ENCODE measurements at places on chromosomes 7 and 10.

DNA sequence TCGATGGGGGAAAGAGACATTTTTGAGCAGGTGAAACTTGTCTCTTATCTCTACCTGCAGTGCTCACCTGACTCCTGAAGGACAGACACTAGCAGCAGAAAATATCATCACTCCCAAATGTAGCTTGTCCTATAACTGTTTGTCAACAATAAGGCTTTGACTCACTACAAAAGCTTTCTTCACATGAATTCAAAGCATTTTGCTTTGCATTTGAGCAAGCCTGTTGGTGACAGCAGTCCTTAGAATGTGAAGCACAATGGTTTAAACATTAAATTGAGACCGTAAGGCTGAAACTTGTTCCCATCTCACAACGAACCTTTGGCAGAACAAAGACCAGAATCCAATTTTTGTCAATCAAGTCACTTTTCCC lies 30.6 kb upstream of the ZNRF2 start:
- DNase-seq: no peak

DNA sequence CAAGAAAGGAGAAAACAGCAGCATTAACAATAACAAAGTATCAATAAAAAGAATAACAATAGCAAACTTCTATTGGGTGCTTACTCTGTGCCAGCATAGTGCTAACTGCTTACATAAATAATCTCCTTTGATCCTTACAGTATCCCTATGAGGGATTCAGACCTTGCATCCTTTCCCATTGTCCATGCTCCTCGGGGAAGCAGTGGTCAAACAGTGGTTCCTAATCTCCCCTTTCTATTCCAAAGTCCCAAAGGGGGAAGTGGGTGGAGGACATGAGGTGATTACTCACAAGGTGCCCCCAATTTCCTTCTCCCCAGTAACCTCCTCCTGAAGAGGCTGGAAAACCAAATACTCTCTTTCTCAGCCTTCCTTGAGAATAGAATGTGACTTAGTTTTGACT lies 22.0 kb upstream of the MSMB start:
- DNase-seq: no peak

DNA sequence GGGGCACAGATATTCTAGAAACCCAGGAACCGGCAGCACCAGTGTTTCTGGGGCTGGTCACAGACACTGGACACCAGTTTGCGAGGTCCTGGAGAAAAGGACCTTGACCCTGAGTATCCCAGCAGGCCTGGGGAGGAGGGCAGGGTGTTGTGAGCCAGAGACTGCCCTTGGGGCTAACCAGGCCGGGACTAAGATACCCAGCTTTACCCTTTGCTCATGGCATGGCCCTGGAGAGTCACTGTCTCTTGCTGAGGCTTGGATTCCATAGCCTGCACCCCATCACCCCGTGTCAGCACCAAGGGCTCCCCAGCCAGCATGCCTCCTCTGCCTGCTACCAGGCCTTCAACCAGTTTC lies 124.4 kb downstream of the COL26A1 start:
- no peak for DNase-seq

GRCh38 chr10:61567729-61568128 lies 95.0 kb upstream of the CABCOCO1 start:
- no peak for DNase-seq

GRCh38 chr10:43194859-43195258 lies 56.6 kb downstream of the CSGALNACT2 start:
- DNase-seq: no peak

DNA sequence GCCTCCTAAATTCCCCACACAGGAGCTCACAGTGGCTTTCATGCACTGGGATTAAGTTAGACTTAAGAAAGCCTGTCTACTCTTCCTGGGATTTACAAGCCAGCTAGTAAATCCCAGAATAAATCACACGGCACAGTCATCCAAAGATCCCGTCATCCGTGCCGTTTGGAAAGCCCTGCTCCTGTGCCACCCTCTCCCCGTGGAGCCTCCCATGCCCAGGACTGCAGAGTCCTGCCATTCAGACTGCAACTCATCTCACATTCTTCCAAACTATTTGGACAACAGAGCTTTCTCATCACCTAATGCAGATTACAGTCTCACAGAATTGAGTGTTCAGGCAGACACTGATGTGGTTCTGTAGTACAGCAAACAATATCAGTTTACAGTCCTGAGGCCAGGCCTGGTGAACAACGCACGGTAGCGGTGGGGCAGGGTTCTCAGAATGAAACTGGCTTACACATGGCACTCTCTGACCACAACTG lies 166.5 kb downstream of the EGFR start:
- no peak for DNase-seq

DNA sequence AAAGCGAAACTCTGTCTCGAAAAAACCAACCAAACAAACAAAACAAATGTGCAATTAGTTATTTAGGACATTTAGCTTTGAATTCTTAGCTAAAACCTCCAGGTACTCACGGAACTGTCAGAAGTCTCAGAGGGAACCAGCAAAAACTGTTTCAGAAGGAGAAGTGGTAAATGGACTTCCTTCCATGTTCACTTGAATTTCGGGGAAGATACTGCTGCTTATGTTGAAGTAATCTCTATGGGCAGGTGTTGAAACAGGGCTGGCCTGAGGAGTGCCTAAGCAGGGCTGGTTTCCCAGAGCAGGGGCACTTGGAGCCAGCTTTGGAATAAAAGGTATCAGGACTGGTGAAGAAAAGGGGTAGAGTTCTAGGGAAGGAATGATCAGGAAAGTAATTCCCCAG lies 2.4 kb upstream of the EXOC6 start:
- no peak for DNase-seq

DNA sequence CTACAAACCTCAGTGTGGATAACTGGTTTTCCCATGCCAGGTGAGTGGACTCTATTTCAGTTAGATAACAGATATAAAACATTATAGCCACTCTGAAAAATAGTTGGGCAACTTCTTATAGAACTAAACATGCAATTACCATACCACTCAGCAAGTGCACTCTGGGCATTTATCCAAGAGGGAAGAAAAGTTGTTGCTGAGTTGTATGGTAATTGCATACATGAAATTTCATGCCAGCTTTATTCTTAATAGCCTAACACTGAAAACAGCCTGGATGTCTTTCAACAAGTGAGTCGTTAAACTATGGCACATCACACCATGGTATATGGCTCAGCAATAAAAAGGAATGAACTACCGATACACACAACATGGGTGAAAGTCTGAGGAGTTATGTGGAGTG lies 10.6 kb upstream of the UPP1 start:
- DNase-seq: no peak

- no peak for DNase-seq
Observed at GRCh38 chr7:13411636-13412035, 577.8 kb downstream of the ETV1 start.

- DNase-seq: peak; percentile 64
Observed at GRCh38 chr10:45418849-45419675, 45.0 kb downstream of the ALOX5 start.

GRCh38 chr10:89301232-89301631 lies 614 bp upstream of the IFIT2 start:
- no peak for DNase-seq

GRCh38 chr7:50369143-50370026 lies 64.9 kb downstream of the IKZF1 start:
- no peak for DNase-seq

DNA sequence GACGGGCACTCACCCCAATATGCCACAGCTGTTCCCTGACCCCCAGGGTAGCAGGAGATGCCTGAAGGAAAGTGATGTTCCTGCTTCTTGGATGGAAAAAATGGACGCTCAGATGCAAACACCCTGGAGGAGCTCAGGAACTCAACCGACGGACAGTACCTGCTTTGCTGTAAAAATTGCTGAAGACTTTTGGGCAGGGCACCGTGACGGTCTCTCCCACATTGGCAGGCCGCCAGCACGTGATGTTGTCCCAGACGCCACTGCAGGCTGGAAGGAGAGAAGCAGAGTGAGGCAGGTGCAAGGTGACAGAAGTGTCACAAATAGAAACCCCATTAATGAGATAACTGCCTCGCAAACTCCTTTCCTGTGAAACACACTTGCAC lies 35.0 kb downstream of the VIPR2 start:
- DNase-seq: no peak

GRCh38 chr10:61487506-61487905 lies 34.3 kb upstream of the TMEM26 start:
- DNase-seq: no peak

GRCh38 chr7:132393789-132394261 lies 182.4 kb downstream of the PLXNA4 start:
- DNase-seq: no peak

DNA sequence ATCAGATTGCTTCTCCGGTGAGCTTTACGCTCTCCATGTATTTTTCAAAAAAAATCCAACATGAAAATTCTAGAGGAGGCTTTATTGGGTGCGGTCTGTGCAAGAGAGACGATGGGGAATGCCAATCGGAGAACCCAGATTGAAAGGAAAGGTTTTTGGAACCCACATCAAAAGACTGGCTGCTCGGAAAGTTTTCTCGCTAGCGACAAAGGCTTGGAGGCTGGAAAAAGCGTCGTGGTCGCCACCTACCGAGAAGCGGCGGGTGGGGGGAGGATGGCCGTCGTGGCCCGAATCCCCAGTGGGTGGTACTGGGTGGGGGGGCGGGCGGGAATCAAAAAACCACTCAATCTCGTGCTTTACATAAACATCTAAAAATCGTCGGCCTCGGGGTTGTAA lies 1.1 kb upstream of the GTF2I start:
- peak; percentile 55 for DNase-seq

GRCh38 chr10:80542652-80543318 lies 5.1 kb downstream of the SH2D4B start:
- no peak for DNase-seq

GRCh38 chr7:89029864-89030263 lies 234.3 kb upstream of the TEX47 start:
- no peak for DNase-seq

DNA sequence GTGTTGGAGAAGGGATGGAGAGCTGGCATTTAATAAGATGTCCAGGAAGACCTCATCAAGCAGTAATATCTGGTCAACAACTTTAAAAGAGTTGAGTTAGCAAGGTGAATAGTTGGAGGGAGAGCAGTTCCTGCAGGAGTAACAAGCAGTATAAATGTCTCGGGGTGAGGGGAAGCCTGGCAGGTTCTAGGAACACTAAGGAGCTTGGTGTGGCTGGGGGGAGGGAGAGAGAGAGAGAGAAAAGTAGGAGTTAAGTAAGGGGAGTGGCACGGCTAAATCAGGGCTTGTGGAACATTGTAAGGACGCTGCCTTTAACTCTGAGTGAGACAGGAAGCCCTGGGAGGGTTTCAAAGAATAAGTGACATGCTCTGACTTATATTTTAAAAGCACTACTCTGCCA lies 22.0 kb upstream of the LAMB4 start:
- DNase-seq: no peak

DNA sequence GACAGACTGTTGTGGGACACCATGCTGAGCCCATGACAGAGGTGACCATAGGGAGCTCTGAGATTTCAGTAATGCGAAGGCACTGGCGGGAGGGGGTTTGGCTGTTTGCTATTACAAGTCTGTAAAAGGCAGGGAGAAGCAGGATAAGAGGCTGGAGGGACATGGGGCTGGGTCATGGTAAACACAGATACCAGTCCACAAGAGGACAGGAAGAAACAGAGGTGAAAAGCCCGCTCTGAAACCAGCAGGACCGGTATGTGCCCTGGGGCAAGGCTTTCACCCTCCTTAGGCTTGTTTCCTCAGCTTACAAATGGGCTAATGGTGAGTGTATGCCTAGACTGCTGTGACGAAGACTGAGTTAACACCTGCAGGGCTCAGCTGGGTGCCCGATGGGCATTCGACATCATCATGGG lies 34.1 kb downstream of the ANXA11 start:
- no peak for DNase-seq

GRCh38 chr10:71698737-71699136 lies 20.8 kb downstream of the C10orf105 start:
- DNase-seq: no peak

- peak; percentile 51 for DNase-seq
Observed at GRCh38 chr10:22666287-22667092, 47.9 kb downstream of the PIP4K2A start.

GRCh38 chr10:102627291-102627735 lies 17.0 kb upstream of the TRIM8 start:
- DNase-seq: no peak

DNA sequence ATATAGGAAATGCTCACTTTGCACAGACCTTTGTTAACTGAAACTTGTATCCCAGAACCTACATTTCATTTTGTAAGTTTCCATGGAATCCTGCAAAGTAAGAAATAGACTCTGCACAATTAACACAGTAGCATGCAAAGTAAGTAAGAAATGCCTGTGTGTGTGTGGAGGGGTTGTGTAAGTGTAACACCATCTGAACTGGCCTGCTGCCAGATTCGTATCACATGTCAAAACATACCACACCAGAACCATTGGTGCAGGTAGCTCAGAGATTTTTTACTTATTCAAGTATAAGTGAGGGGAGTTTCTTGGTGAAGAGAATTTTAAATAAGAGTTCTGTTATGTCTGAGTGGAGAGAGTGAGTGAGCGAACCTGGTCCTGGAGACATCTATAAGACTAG lies 17.9 kb upstream of the DDX21 start:
- no peak for DNase-seq

DNA sequence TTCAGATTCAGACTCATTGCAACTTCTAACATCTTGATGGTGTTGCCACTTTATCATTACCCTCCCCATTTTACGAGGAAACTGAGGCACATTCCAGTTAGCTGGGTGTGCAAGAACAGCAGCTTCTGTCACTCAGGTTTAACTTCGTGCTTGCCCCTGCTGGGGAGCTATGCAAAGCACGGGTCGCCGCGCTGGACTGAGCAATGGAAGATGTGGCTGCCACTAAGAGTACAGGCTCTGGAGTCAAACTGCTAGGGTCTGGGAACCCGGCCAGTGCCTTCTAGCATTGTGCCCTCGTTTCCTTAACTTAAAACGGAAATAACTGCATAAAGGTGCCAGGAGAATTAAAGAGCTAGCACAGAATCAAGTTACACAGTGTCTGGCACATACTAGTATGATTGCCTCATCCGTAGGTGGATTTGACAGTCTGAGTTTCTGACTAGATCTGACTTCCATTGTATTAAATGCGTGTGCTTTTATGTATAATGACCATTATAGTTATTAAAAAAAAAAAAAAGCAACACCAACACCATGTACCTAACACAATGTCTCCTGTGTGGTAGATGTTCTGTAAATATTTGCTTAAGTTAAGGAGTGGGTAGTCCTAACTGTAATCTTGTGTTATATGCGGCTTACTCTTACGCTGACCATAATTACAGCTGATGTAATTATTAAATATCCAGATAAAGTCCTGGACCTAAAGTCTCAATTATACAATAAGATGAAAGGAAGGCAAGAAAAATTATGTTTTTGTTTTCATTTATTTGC lies 842 bp downstream of the ZNF22 start:
- peak; percentile 65 for DNase-seq

DNA sequence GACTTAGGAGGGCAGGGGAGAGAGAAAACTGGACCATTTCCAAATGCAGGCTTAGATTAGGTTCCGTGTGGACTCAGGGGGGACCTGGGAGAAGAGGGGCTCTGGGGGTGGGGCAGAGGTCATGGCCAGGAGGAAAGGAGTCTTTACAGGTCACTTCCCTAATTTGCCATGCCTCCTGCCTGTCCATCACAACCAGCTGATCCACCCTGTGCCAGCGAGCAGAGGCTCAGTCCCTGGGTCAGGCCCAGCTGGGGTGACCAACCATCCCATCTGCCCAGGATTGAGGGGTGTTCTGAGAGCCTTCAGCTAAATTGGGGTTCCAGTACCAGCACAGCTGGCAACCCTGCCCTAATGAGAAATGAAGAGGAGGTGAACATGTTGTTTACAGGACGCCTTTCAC lies 84.6 kb upstream of the CACUL1 start:
- no peak for DNase-seq

- no peak for DNase-seq
Observed at GRCh38 chr7:99030951-99031350, 113.0 kb downstream of the SMURF1 start.
